Immature natural killer cell (primary cell): ENCODE measurements at places on chromosomes 2 and 18.

- H3K4me1 ChIP-seq: no peaks in the 10 kb centered on the region
- H3K36me3 ChIP-seq: no peaks in the 10 kb centered on the region
- peaks cover 15% of the 10 kb centered on the region for H3K27me3 ChIP-seq
- no peak for DNase-seq
- H3K27ac ChIP-seq: no peak overlapping the region
Observed at GRCh38 chr2:39898934-39899333, 119.9 kb upstream of the THUMPD2 start.

GRCh38 chr2:237895544-237896506, 36.4 kb downstream of the RAMP1 start:
- peaks cover 72% of the 10 kb centered on the region for H3K4me1 ChIP-seq
- peaks cover 17% of the 10 kb centered on the region for H3K27me3 ChIP-seq
- no peak overlapping the region for H3K4me3 ChIP-seq
- no peak overlapping the region for H3K27ac ChIP-seq
- H3K36me3 ChIP-seq: no peaks in the 10 kb centered on the region

DNA sequence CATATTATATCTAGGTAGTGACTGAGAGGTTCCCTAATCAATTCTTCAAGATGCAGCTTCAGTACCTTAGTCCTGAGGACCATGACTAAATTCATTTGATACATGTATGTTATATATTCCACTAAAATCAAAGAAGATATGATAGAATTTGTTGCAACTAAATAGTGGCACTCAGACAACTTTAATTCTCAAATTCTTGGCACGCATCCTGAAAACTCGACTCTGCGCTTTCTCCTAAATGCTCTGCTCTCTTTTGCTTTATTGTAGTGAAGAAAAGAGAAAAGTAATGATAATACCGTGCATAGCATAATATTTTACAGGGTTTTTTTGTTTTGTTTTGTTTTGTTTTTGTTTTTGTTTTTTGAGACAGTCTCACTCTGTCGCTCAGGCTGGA, 475.3 kb downstream of the ARHGAP15 start:
- no peak overlapping the region for H3K4me3 ChIP-seq
- no peaks in the 10 kb centered on the region for H3K27me3 ChIP-seq
- DNase-seq: no peak
- no peak overlapping the region for H3K27ac ChIP-seq

DNA sequence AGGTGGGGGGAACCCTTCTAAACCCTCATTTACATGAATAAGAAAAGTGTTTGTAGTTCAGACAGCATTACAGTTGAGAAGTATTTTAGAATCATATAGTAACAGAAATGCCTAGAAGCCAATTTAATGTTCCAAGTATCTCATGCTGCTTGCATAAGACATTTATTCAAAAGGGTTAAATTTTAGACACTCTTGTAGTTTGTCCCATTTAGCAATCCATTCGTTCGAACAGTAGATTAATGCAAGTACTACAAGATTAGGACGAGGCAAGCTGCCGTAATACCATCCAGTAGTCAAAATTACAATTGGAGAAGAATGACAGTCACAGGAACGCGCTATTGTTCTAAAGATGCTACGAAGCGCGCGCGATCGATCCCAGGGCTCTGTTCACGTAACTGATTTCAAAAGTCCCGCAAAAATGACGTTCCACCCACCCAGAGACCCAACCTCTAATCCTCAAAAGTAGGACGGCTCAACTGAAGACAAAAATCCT, 1.2 kb downstream of the TMEM237 start:
- peaks cover 23% of the 10 kb centered on the region for H3K4me1 ChIP-seq
- H3K36me3 ChIP-seq: no peaks in the 10 kb centered on the region
- H3K27ac ChIP-seq: peak overlapping the region; percentile 91
- H3K27me3 ChIP-seq: peaks cover 9% of the 10 kb centered on the region
- H3K4me3 ChIP-seq: peak overlapping the region; percentile 98

- peaks cover 3% of the 10 kb centered on the region for H3K36me3 ChIP-seq
- no peak for DNase-seq
- H3K4me3 ChIP-seq: no peak overlapping the region
- no peaks in the 10 kb centered on the region for H3K4me1 ChIP-seq
Observed at GRCh38 chr2:70356941-70357683, 55.2 kb upstream of the FAM136A start.

DNA sequence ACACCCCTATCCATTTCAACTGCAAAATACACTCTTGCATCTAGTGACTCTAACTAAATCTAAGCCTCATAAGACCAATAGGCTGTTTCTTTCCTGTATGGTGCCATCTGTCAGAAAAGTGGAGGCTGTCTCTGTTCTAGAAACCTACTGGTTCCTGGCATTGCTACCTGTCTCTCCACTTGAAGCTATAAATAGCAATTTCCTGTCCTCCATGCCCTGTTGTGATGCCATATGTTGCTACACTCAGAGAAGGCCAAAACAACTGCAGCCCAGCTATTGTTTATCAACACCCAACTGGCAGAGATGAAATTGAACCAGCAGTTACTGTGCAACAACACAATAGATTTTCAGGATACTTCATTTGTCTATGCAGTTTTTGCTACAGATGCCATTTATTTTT, 1355.1 kb upstream of the SLC39A10 start:
- no peaks in the 10 kb centered on the region for H3K27me3 ChIP-seq
- no peak overlapping the region for H3K4me3 ChIP-seq
- H3K4me1 ChIP-seq: no peaks in the 10 kb centered on the region
- no peak for DNase-seq
- no peak overlapping the region for H3K27ac ChIP-seq

- H3K27ac ChIP-seq: no peak overlapping the region
- DNase-seq: no peak
- no peaks in the 10 kb centered on the region for H3K36me3 ChIP-seq
- H3K4me3 ChIP-seq: no peak overlapping the region
- H3K27me3 ChIP-seq: peaks cover 3% of the 10 kb centered on the region
Observed at GRCh38 chr18:50806208-50806616, 13.6 kb downstream of the MRO start.

- H3K4me3 ChIP-seq: no peak overlapping the region
- H3K27ac ChIP-seq: no peak overlapping the region
- peaks cover 3% of the 10 kb centered on the region for H3K27me3 ChIP-seq
- no peak for DNase-seq
Observed at GRCh38 chr2:168780669-168781071, 21.8 kb upstream of the NOSTRIN start.

DNA sequence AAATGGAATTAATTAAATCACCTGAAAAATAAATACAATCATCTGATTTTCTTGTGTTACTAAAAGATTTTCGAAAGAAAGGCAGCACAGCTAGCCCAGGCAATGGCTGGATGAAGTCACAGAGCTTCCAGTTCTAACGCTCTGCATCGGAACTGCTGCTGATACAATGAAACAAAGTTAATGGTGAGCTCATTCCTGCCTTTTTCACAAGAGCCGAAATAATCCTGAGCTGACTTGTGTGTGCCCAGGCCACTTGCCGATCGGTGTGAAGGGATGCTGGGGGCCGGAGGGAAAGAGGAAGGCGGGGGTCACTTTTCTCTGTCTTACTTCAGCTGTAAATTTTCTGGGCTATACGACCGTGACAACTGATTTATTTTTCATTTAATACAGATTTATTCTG, 149.5 kb downstream of the INO80D start:
- H3K4me3 ChIP-seq: no peak overlapping the region
- H3K4me1 ChIP-seq: no peaks in the 10 kb centered on the region
- H3K27ac ChIP-seq: no peak overlapping the region

- H3K27ac ChIP-seq: no peak overlapping the region
- no peaks in the 10 kb centered on the region for H3K36me3 ChIP-seq
- H3K4me3 ChIP-seq: no peak overlapping the region
- no peaks in the 10 kb centered on the region for H3K4me1 ChIP-seq
Observed at GRCh38 chr2:214006601-214007000, 404.3 kb upstream of the VWC2L start.

- no peak overlapping the region for H3K27ac ChIP-seq
Observed at GRCh38 chr2:102848366-102848839, 86.6 kb downstream of the TMEM182 start.

DNA sequence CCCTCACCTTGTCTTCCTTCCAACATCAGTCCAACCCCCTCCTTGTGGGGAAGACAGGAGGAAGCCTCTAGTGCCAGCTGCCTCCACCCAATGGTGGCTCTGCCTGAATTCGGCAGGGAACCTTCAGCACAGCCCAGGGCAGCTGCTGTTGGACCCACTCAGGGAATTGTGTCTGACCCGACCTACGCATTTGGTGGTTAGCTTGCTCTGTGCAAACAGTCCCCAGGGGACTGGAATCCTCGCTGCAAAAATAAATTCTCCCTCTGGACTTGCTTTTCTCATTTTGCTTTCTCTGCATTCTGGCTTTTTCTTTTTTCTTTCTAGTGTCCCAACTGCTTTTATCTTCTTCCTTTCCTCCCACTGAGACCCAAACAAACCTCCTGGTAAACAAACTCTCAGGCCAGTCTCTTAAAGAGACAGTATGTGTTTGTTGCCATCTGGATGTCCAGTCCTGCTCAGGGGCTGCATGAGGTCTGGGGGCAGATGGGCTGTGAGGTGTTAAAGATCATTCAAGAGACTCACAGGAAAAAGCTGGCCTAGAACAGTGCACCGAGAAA, 137.7 kb upstream of the HAAO start:
- H3K27me3 ChIP-seq: no peaks in the 10 kb centered on the region
- no peak overlapping the region for H3K27ac ChIP-seq
- peaks cover 15% of the 10 kb centered on the region for H3K4me1 ChIP-seq
- no peak for DNase-seq
- H3K4me3 ChIP-seq: no peak overlapping the region

DNA sequence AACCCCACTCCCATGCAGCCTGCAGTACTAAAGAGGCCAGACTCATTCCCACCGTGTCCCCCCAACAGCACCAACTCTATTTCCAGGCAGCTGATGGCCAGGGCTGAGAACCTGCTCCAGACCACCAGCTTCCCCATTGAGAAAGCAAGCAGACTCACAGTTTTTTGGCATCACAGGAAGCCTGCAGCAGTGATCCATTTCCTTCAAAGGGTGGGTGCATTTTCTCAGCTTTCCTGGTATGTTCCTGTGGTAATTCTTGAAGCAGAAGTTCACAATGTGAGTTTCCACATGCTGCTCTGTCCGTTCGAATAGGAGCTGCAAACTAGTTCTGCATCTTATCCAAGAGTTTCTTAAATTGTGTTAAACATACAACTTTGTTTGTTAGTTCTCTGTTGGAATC, 1249.6 kb upstream of the FAM98A start:
- H3K4me3 ChIP-seq: no peak overlapping the region
- no peaks in the 10 kb centered on the region for H3K4me1 ChIP-seq
- H3K36me3 ChIP-seq: no peaks in the 10 kb centered on the region
- no peaks in the 10 kb centered on the region for H3K27me3 ChIP-seq
- no peak overlapping the region for H3K27ac ChIP-seq

- no peak overlapping the region for H3K4me3 ChIP-seq
- no peak overlapping the region for H3K27ac ChIP-seq
- DNase-seq: no peak
- H3K36me3 ChIP-seq: peaks cover 5% of the 10 kb centered on the region
Observed at GRCh38 chr2:63661076-63661475, 72.3 kb downstream of the MDH1 start.

GRCh38 chr18:48371854-48372602, 37.2 kb downstream of the ZBTB7C start:
- H3K36me3 ChIP-seq: no peaks in the 10 kb centered on the region
- no peaks in the 10 kb centered on the region for H3K4me1 ChIP-seq
- no peak overlapping the region for H3K27ac ChIP-seq
- no peak for DNase-seq
- H3K27me3 ChIP-seq: peaks cover 16% of the 10 kb centered on the region

GRCh38 chr2:196399722-196400691, 228.6 kb upstream of the STK17B start:
- no peaks in the 10 kb centered on the region for H3K4me1 ChIP-seq
- H3K27me3 ChIP-seq: peaks cover 2% of the 10 kb centered on the region
- H3K36me3 ChIP-seq: no peaks in the 10 kb centered on the region
- no peak overlapping the region for H3K27ac ChIP-seq
- no peak overlapping the region for H3K4me3 ChIP-seq

DNA sequence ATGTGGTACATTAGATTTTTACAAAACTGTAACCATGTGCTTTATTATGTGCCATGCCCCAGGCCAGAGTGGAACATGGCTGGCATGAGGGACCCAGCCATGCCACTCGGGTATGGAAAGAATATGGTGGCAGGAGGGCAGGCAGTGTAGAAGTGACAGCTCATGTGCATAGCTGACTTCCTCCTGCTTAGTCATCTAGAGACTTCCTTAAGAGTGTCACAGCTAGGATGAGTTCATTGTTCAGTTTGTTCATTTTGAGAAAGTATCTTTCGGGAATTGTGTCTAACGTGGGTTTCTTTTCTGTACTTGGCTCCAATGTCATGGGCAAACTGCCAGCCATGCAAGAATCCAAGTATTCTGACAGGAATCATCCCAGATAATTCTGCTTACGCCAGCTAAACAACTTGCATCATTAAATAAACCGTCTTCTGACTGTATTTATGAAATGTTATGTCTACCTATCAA, 94.3 kb upstream of the ITGB6 start:
- peaks cover 93% of the 10 kb centered on the region for H3K4me1 ChIP-seq
- DNase-seq: no peak
- peak overlapping the region; percentile 50 for H3K27ac ChIP-seq
- H3K27me3 ChIP-seq: no peaks in the 10 kb centered on the region
- no peak overlapping the region for H3K4me3 ChIP-seq

- H3K36me3 ChIP-seq: peaks cover 19% of the 10 kb centered on the region
- DNase-seq: peak; percentile 73
- peak overlapping the region; percentile 77 for H3K4me3 ChIP-seq
- H3K27ac ChIP-seq: peak overlapping the region; percentile 98
Observed at GRCh38 chr2:74206180-74206688, 7.8 kb downstream of the MTHFD2 start.

- H3K36me3 ChIP-seq: no peaks in the 10 kb centered on the region
- no peaks in the 10 kb centered on the region for H3K4me1 ChIP-seq
- H3K27me3 ChIP-seq: peaks cover under 1% of the 10 kb centered on the region
- DNase-seq: no peak
- H3K27ac ChIP-seq: no peak overlapping the region
- no peak overlapping the region for H3K4me3 ChIP-seq
Observed at GRCh38 chr2:224449212-224450147, 47.6 kb upstream of the FAM124B start.

DNA sequence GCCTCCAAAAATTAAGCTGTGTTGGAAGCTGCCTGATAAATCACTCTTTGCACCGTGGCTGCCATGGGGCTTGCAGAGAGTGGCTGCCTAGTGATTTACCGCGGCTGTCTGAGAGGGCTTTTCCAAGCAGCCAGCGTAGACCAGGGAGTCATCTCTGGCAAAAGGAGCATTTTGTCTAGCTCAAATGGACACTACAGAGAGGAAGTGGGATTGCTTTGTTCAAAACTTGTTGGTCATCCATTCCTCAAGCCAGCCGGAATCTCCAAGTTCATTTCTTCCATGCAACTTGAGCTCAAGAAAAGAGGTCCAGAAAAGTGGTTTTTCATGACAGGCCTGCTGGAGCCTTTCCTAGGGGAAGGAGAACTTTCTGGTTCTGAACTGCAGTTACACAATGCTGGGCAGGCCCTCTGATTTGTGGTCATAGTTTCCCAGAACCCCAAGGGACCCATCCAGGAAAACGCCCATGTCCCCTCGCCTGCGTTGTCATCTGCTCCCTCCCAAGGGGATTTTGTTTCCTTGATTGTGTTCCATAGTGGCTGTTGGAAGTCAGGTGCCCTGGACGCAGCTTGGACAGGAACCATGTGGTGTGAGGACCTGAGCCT, 108.1 kb downstream of the TRIB2 start:
- H3K27me3 ChIP-seq: peaks cover 6% of the 10 kb centered on the region

- H3K27me3 ChIP-seq: peaks cover 1% of the 10 kb centered on the region
- H3K4me1 ChIP-seq: no peaks in the 10 kb centered on the region
- no peaks in the 10 kb centered on the region for H3K36me3 ChIP-seq
- no peak for DNase-seq
Observed at GRCh38 chr2:154306266-154306970, 392.1 kb upstream of the KCNJ3 start.
